ENCODE measurements at places on chromosomes 4 and X. TPM values are rescaled to one million over a fixed set of nuclear protein-coding genes. Genes with fewer than 3 reads are reported as not detected.

The ZCCHC12 gene
- under 0.01 TPM for total RNA-seq

The RIBC1 gene
- 0.13 TPM for total RNA-seq

The CDKL5 gene
- 5.1 TPM for total RNA-seq

The FAM53A gene
- 1.4 TPM for total RNA-seq

The ADGRG4 gene
- total RNA-seq: not detected

The NLGN4X gene
- total RNA-seq: 0.26 TPM

The CT83 gene
- total RNA-seq: not detected

The FAM9C gene
- not detected for total RNA-seq

The PABPC4L gene
- total RNA-seq: 0.51 TPM

The FRG2 gene
- not detected for total RNA-seq

The DYNLT3 gene
- 24.4 TPM for total RNA-seq

The KLF8 gene
- 0.13 TPM for total RNA-seq

The MEPE gene
- not detected for total RNA-seq

The TASL gene
- not detected for total RNA-seq

The RAB33A gene
- total RNA-seq: 0.25 TPM

The RBM46 gene
- not detected for total RNA-seq

The LARP1B gene
- 11.4 TPM for total RNA-seq

The ETDB gene
- total RNA-seq: not detected

The FMR1NB gene
- not detected for total RNA-seq

The HDAC6 gene
- total RNA-seq: 26.3 TPM

The SHROOM4 gene
- total RNA-seq: 20.7 TPM

The RHOXF2 gene
- not detected for total RNA-seq

The FOXO4 gene
- 5.9 TPM for total RNA-seq

The IGSF1 gene
- total RNA-seq: 0.25 TPM

The MAP3K15 gene
- total RNA-seq: 0.13 TPM

The CASP3 gene
- 32.0 TPM for total RNA-seq

The STBD1 gene
- total RNA-seq: 1.9 TPM

The DAPP1 gene
- not detected for total RNA-seq

The PHEX gene
- 0.63 TPM for total RNA-seq

The ANTXR2 gene
- 22.2 TPM for total RNA-seq

The GAB3 gene
- 6.7 TPM for total RNA-seq

The AKAP4 gene
- total RNA-seq: not detected

The USP51 gene
- 0.39 TPM for total RNA-seq

The FGF5 gene
- total RNA-seq: 0.13 TPM

The UGT2B7 gene
- not detected for total RNA-seq

The ARHGAP36 gene
- not detected for total RNA-seq

The KIF4A gene
- total RNA-seq: 4.3 TPM

The NALF2 gene
- 0.13 TPM for total RNA-seq

The OPHN1 gene
- 5.5 TPM for total RNA-seq

The TCEAL6 gene
- not detected for total RNA-seq

The REPS2 gene
- 6.1 TPM for total RNA-seq

The DLG3 gene
- 0.89 TPM for total RNA-seq

The IL21 gene
- total RNA-seq: not detected

The ASIC5 gene
- total RNA-seq: not detected

The DDX53 gene
- total RNA-seq: not detected

The ERCC6L gene
- 1.3 TPM for total RNA-seq

The ANOS1 gene
- 0.63 TPM for total RNA-seq

The ETDA gene
- not detected for total RNA-seq

The EMCN gene
- total RNA-seq: 44.3 TPM

The NPFFR2 gene
- total RNA-seq: not detected

The ZNF280C gene
- 1.5 TPM for total RNA-seq

The GPC3 gene
- total RNA-seq: not detected

The TRMT10A gene
- 3.5 TPM for total RNA-seq

The MAGEB2 gene
- not detected for total RNA-seq

The GLUD2 gene
- 0.63 TPM for total RNA-seq

The RAB39B gene
- 0.13 TPM for total RNA-seq
